Lung microvascular endothelial cell (primary cell): ENCODE measurements at places on chromosomes 4 and X. TPM values are rescaled to one million over a fixed set of nuclear protein-coding genes. Genes with fewer than 3 reads are reported as not detected.
A peak's percentile ranks its signal among the peaks of the same experiment; 100 is the strongest.

TRIM2 gene
- 6.5 and 15.7 TPM in 2 replicates for total RNA-seq

FAM9C gene
- under 0.01 TPM in 1 of 2 replicates, not detected in the other for total RNA-seq

CLDN2 gene
- total RNA-seq = not detected in 2 replicates

XAGE1B gene
- not detected in 2 replicates for total RNA-seq

PRMT9 gene
- 7.1 and 7.4 TPM in 2 replicates for total RNA-seq

- no peak for DNase-seq
These were observed 16.1 kb downstream of the ADRA2C start for GRCh38 chr4:3781997-3782930.

- no peak for DNase-seq
These were observed 15.1 kb downstream of the TRAPPC11 start for GRCh38 chr4:183674153-183674552.

GRCh38 chrX:16451334-16451733 lies 198.6 kb upstream of the S100G start:
- DNase-seq = no peak

DNA sequence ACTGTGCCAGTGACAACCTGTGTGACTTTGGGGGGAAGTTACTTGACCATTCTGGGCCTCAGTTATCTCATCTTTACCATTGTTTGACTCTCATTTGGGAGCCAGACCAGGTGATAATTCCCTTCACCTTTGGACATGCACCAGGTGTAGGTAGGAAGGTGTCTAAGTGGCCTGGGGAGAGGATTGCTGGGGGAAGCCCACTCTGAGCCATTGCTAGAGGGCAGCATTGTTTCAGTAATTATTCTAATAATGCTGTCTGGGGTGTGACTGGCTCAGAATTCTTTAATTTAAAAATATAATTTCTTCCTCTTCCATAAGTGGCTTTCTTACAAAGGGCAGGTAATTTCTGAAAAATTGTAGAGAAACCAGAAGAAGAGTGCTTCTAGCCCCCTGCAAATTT lies 104.3 kb downstream of the RTL9 start:
- DNase-seq = no peak

DNA sequence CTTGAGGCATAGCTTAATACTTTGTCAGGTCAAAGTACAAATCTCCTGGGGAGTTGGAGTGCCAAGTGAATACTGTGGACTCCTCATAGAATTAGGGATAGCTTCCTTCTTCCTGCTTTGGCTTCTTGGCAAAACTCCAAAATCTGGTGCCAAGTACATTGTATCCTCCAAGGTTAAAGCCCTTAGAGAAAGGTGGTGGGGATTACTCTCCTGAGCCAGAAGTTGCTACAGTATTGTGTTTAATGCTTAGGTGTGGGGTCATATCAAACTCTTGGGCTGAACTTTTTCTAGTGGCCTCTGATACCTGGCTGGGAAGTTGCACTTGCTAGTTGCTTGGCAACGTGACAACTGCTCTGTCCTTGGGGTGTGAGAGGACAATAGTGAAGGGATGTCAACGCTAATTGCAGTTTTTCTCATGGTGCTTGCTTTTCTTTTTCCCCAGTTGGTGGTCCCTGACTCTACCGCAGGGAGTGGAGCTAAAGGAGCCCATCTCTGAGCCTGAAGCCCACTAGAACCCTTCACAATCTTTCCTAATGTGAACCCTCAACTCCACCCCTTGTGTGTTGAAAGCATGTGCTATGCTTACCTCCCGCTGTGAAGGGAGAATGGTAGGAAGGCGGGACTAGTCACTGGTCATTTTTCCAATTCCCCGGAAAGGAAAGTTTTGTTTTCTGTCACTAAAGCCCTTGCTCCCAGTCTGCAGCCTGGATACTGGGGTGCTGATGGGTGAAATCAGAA lies 35.5 kb downstream of the DLG3 start:
- peak; percentile 27 for DNase-seq

GRCh38 chr4:145786261-145786660 lies 106.3 kb downstream of the C4orf51 start:
- no peak for DNase-seq

GRCh38 chr4:80270868-80271267 lies 4.4 kb downstream of the FGF5 start:
- DNase-seq = no peak

- DNase-seq = no peak
These were observed 44.3 kb upstream of the PPP2R3B start for GRCh38 chrX:431056-431455.

GRCh38 chr4:66625480-66625879 lies 919.8 kb downstream of the CENPC start:
- no peak for DNase-seq

GRCh38 chr4:2843263-2843940 lies at the start of gene ADD1:
Gene ADD1 (plus strand): TSS chr4:2843844. CDS start chr4:2875916, 32,072 bp downstream.
- DNase-seq = peak; percentile 97

GRCh38 chrX:72029483-72030411 lies 102.0 kb downstream of the RTL5 start:
- peak; percentile 88 for DNase-seq

DNA sequence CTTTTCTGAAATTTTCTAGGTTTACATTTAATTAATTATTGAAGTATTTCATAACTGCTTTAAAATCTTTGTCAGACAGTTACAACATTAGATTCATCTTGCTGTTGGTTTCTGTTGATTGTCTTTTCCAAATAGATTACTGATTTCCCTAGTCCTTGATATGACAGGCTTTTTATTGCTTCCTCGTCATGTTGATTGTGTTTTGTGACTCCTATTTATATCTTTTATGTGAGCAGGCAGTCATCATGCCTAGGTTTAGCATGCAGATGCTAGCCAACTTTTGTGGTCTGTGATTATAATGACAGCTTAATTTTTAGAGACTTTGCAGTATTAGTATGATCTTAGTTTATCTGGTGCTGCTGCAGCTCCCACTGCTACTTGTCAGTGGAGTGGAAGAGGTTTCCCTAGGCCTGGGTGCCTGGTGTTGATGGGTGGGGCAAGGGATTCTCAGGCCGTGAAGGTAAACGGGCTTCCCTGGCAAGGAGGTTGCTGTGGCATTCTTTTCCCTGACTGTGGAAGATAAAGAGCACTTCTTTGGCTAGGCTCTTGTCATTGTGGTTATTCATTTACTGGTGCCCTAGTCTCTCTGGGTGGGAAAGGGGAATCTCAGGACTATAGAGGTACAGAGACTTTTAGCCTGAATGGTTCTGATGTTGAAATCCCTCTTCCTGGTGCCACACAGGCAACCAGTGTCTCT lies 65.7 kb downstream of the SERPINA7 start:
- no peak for DNase-seq

DNA sequence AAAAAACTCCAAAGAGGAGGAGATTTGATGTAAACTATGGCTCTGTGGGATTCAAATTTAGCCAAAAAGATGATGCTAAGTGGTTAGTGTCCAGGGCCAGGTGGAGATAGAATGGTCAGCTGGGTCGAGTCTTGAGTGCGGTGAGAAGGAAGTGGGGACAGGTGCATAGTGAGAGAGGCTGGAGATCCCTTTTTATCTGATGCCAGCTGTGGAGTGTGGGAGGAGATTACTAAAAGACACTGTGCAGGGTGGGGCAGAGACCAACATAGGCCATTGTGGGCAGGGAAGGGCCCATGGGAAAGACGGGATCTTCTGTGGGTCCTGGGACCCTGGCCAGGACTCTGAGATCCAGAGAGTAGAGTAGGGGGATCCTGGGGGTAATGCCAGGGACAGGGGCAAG lies 34.6 kb upstream of the LEF1 start:
- DNase-seq = no peak

DNA sequence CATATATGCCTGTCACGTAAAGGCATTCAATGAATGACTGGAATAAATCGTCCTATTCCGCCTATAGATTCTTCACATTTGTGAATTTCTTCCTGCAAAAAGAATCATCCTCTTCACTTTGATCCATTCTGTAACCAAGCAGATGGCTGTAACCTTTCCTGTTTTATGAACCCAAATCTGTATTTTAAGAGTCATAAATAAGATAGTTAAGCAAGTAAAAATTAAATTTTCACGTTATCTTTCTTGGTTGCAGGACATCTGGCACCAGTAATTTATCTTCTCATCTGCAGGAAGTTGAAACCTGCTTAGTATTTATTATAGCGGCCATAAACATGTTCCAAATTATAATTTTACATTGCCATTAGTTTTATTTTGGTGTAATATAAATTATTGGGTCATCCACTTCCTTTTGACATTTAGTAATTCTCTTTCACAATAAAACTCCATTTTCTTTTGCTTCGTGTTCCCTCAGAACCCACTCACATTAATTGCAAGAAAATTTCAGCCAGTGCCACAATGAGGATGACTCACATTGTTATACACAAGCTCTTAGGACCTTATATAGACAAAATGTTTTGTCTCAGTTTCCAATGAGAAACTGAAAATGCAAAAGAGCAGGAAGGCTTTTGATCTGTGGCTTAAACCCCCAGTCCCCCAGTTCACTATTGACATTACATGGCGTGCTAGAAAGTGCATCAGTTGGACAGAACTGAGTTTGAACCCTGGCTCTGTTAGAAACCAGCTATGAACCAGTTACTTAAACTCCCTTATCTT lies 51.1 kb downstream of the TMEM156 start:
- DNase-seq = peak; percentile 81

DNA sequence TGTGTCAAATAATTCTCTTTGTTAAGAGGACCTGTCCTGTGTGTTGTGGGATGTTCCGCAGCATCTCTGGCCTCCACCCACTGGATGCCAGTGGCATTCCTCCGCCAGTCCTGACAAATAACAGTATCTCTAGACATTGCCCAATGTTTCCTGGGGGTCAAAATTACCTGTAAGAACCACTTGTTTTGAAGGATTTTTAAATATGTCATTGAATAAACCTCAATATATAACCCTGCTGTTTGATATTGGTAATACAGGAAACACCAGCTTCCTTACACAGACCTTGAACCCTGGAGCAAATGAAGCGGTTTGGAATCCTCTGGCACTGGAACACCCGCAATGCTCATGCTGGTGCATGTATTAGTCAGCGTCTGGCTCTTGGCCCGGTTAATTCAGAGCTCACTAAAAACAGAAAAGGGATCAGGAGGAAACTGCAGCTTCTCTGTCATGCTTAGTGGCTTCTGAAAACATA lies 101.3 kb downstream of the TBL1X start:
- DNase-seq = peak; percentile 86

- DNase-seq = no peak
These were observed 137.6 kb upstream of the KLF3 start for GRCh38 chr4:38526412-38526811.

GRCh38 chrX:101656817-101657216 lies 2.8 kb downstream of the ARMCX2 start:
- DNase-seq = no peak
